Fibroblast of lung (primary cell): ENCODE measurements at places on chromosomes 13 and 19.
A peak's percentile ranks its signal among the peaks of the same experiment; 100 is the strongest.

DNA sequence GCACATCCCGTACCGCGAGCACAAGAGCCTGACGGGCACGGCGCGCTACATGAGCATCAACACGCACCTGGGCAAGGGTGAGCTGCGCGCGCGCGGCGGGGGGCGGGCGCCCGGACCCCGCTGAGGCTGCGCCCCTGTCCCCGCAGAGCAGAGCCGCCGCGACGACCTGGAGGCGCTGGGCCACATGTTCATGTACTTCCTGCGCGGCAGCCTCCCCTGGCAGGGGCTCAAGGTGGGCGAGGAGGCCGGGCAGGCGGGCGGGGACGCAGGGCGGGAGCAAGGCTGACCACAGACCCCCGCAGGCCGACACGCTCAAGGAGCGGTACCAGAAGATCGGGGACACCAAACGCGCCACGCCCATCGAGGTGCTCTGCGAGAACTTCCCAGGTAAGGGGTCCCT, 36.5 kb downstream of the BTBD2 start:
- no peak overlapping the region for H3K27ac ChIP-seq
- H3K4me1 ChIP-seq, result peaks cover 2% of the 10 kb centered on the region
- H3K27me3 ChIP-seq, result no peaks in the 10 kb centered on the region
- DNase-seq, result no peak

- no peak overlapping the region for H3K4me3 ChIP-seq
- no peaks in the 10 kb centered on the region for H3K27me3 ChIP-seq
- peak overlapping the region; percentile 75 for H3K27ac ChIP-seq
- H3K4me1 ChIP-seq, result peaks cover 16% of the 10 kb centered on the region
- no peak for DNase-seq
- peaks cover 26% of the 10 kb centered on the region for H3K36me3 ChIP-seq
These were observed 21.0 kb downstream of the CCDC8 start for GRCh38 chr19:46392252-46392801.

GRCh38 chr13:25190256-25190655, 18.2 kb upstream of the AMER2 start:
- H3K27ac ChIP-seq, result no peak overlapping the region
- no peaks in the 10 kb centered on the region for H3K4me1 ChIP-seq
- DNase-seq, result no peak
- no peak overlapping the region for H3K4me3 ChIP-seq
- no peaks in the 10 kb centered on the region for H3K36me3 ChIP-seq

- no peaks in the 10 kb centered on the region for H3K27me3 ChIP-seq
- H3K4me3 ChIP-seq, result no peak overlapping the region
- no peaks in the 10 kb centered on the region for H3K36me3 ChIP-seq
- no peaks in the 10 kb centered on the region for H3K4me1 ChIP-seq
These were observed 67.0 kb downstream of the FREM2 start for GRCh38 chr13:38753878-38754277.

DNA sequence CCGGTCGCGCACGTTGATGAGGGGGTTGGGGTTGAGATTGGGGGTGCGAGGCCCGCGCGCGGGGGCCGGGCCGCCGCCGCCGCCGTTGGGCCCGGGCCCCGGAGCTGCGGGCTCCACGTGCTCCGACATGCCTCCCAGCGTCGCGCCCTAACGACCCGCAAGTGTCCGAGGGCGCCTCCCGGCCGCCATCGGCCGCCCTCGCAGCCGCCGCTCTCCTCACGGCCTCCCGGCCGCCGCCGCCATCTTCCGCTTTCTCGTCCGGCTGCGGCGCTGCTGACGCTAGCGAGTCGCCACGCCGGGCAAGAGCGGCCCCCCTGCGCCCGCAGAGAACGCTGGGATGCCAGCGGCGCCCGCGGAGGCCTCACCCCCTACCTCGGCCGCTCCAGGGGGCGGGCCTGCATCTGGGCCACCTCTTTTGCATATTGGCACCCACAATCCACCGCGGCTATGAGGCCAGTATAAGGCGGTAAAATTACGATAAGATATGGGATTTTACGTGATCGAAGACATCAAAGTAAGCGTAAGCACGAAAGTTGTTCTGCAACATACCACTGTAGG, at the start of gene TMEM259:
Gene TMEM259 (minus strand): TSS at position 256 of the 558 bp plus-strand sequence. CDS start 127 bp downstream, at position 129.
- peak; percentile 98 for DNase-seq
- peaks cover 20% of the 10 kb centered on the region for H3K4me1 ChIP-seq
- H3K27me3 ChIP-seq, result no peaks in the 10 kb centered on the region
- peak within 1 kb of the TSS; percentile 93 for H3K27ac ChIP-seq
- peaks cover 5% of the 10 kb centered on the region for H3K36me3 ChIP-seq
- peak within 1 kb of the TSS; percentile 51 for H3K4me3 ChIP-seq

GRCh38 chr13:46595136-46595884, 42.3 kb downstream of the LRCH1 start:
- no peak overlapping the region for H3K4me3 ChIP-seq
- no peaks in the 10 kb centered on the region for H3K36me3 ChIP-seq
- H3K4me1 ChIP-seq, result peaks cover 6% of the 10 kb centered on the region

DNA sequence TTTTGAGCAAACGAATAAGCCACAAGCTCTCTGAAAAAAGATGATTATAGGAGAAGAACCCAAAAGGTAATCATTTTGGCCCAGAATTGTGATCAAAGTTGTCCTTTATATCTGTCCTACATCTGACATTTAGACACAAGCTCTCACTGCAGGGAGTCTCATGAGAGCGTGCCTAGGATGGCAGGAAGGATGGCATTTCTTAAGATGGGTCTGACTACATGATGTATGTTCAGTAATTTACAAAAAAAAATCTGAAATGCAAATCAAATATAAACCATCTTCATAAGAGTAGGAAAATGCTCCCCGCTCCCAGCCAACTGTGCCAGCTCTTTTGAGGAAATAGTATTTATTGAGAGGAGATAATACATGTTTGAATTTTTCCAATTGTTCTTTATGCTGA, 81.0 kb upstream of the MBNL2 start:
- peak overlapping the region; percentile 4 for H3K4me3 ChIP-seq
- no peak for DNase-seq
- H3K27me3 ChIP-seq, result no peaks in the 10 kb centered on the region
- no peaks in the 10 kb centered on the region for H3K36me3 ChIP-seq
- H3K27ac ChIP-seq, result no peak overlapping the region
- peaks cover 19% of the 10 kb centered on the region for H3K4me1 ChIP-seq

GRCh38 chr19:33726756-33727155, 69.9 kb upstream of the KCTD15 start:
- no peaks in the 10 kb centered on the region for H3K27me3 ChIP-seq
- no peak overlapping the region for H3K27ac ChIP-seq
- H3K36me3 ChIP-seq, result no peaks in the 10 kb centered on the region
- no peaks in the 10 kb centered on the region for H3K4me1 ChIP-seq
- DNase-seq, result no peak
- no peak overlapping the region for H3K4me3 ChIP-seq
